ENCODE measurements at places on chromosomes 3 and 15. TPM values are rescaled to one million over a fixed set of nuclear protein-coding genes. Genes with fewer than 3 reads are reported as not detected.

The POC1A gene
- 20.2 TPM for total RNA-seq

The GOLGA8J gene
- not detected for total RNA-seq

The PTPRG gene
- 0.05 TPM for total RNA-seq

The HAUS2 gene
- 28.9 TPM for total RNA-seq

The GUCA1C gene
- not detected for total RNA-seq

The SH3GL3 gene
- not detected for total RNA-seq

The CAMKV gene
- total RNA-seq: not detected

The RASL12 gene
- total RNA-seq: not detected

The CHDH gene
- total RNA-seq: 0.43 TPM

The NRG4 gene
- total RNA-seq: not detected

The KCNMB3 gene
- total RNA-seq: 0.48 TPM

The SKOR1 gene
- total RNA-seq: 0.30 TPM

The PIAS1 gene
- total RNA-seq: 42.1 TPM

The LRRIQ4 gene
- not detected for total RNA-seq

The CORO2B gene
- not detected for total RNA-seq

The PIK3R4 gene
- 22.8 TPM for total RNA-seq

The LIPC gene
- 1.2 TPM for total RNA-seq

The TTLL3 gene
- 54.7 TPM for total RNA-seq

The MIX23 gene
- 25.3 TPM for total RNA-seq

The CSTA gene
- total RNA-seq: not detected

The SV2B gene
- 0.18 TPM for total RNA-seq

The PLSCR4 gene
- total RNA-seq: not detected

The CDC25A gene
- 16.3 TPM for total RNA-seq

The PAQR9 gene
- not detected for total RNA-seq

The NECTIN3 gene
- total RNA-seq: 2.6 TPM

The PCLAF gene
- total RNA-seq: 88.6 TPM

The PLSCR5 gene
- total RNA-seq: not detected

The NAA50 gene
- 84.9 TPM for total RNA-seq

The MAN2C1 gene
- total RNA-seq: 217 TPM

The PIGZ gene
- 2.3 TPM for total RNA-seq

The ZNF660 gene
- total RNA-seq: not detected

The BSN gene
- total RNA-seq: 0.03 TPM

Data from activated naive CD4-positive, alpha-beta T cell treated with anti-CD3 and anti-CD28 coated beads, Interleukin-2, amount 10 ng/mL, durations not matched to agents 5 hours and 36 hours (primary cell).